GM03348 (cell line): ENCODE measurements at places on chromosomes 2 and 18.

- no peak for DNase-seq
These were observed 24.7 kb downstream of the IL1R2 start for GRCh38 chr2:102016399-102016955.

- DNase-seq: no peak
These were observed 22.4 kb downstream of the EMILIN2 start for GRCh38 chr18:2869207-2869606.

DNA sequence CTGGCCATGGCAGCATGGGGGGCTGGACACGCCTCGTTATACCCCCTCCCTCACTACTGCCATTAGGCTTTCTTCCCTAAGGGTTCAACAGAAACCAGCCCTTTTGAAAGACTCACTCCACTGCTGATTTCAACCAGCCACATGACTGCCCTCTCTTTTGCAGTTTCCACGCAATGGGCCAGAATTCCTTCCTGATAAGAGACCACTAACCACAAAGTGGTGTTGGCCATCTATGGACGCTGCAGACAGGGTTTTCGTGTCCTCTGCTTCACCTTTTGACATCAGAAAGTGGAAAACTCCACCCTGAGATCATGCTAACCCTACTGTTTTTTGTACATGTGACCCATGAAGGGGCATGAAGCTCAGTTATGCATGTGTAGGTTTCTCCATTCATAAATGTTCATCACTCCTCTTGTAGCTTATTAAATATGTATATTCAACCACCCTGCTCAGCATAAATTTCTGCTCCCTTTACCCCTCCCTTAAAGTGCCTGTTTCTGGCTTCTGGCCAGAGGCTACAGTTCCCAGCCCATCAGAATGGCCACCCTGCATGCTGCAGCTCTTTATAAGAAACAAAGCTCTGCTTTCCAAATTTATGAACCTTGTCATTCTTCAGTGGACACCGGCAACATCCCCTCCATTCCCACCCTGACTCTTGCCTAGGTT, 106.6 kb upstream of the MSH6 start:
- DNase-seq: no peak

- DNase-seq: no peak
These were observed 702.4 kb upstream of the RAB6C start for GRCh38 chr2:129276978-129277584.

DNA sequence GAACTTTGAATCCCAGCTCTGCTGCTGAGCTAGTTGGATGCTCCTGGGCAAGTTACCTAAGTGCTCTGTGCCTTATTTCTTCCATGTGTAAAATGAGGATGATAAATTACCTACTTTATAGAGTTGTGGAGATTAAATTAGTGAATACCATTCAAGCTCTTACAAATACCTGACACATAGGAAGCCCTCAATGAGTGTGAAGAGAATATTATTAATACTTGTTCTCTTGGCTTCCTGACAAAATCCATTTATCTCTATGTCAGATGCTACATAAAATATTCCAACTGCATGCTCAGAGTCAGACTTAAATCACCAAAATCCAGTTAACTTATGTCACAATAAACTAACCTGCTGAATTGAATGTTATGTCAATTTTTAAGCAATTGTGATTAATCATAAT, 42.9 kb upstream of the CCBE1 start:
- no peak for DNase-seq

DNA sequence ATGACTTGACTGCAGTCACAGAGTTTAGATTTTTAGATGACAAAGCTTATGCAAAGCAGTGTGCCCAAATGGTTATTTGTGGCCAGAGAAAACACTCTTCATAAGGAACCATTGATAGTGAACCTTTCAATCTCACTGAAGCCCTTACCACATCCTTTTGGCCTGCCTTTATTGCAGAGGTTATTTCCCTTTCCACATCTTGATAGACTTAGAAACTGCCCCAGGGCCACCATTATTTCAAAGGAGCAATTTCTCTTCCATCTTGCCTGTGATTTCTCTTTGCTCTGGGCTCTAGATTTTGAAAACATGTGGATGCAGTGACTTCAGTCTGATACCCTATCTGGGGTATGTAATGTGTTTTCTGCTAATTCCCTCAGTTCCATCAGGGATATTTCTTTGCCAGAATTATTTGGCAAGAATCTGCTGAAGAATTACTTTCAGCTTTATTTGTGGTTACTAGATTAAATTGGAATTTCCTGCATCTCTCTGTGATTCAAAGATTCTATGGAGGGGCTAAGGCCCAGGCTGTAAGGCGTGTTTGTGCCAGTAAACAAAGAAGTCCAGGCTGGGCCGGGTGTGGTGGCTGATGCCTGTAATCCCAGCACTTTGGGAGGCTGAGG, 51.0 kb downstream of the MOGAT1 start:
- DNase-seq: peak; percentile 74

- DNase-seq: no peak
These were observed 905.3 kb upstream of the VRK2 start for GRCh38 chr2:57141269-57141668.

DNA sequence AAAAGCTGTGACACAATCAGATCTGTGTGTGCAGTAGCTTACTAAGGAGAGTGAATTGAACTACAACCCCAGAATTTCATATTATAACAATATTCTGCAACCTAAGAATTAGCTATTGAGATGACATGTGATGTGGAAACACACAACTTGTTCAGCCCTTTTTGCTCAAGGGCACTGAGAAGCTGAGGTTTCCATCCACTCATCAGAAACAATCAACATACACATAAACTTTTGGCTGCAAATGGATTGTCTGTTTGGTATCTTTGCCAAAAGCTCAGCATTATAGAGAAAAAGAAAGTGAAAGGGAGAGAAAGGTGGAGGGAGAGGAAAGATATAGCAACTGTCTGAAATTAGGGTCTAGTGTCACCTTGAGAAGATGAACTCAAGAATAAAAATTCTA, 117.2 kb upstream of the KLF7 start:
- no peak for DNase-seq

DNA sequence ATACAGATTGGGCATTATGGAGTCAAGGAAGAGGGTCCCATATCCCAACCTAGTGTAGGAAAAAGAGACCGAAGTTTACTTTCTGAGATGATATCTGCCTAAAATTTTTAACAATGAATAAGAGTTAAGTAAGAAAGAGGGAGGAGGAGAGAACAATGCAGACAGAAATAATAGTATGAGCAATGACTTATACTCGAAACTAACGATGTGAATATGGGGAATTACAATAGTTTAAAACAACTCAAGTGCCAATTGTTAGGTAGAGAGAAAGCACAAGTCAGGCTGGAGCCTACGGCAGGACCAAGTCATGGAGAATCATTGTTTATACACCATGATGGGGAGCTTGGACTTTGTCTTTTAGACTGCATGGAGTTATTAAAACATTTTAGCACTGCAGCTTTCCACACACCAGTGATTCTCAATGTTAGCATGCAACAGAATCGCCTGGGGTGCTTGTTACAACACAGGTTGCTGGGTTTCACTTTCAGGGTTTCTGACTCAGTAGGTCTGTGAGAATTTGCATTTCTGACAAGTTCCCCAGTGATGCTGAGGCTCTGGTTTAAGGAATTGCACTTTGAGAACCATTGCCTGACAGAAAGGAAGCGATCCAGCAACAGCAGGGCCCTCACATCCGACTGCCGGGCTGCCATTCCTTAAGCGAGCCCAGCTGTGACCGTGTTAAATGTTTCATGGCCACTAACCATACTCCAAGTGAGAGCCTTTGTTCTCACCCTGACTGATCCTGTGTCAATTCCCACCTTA, 511.2 kb downstream of the DCDC2C start:
- DNase-seq: no peak

GRCh38 chr2:76599732-76600368, 889.1 kb upstream of the GCFC2 start:
- DNase-seq: peak; percentile 62

DNA sequence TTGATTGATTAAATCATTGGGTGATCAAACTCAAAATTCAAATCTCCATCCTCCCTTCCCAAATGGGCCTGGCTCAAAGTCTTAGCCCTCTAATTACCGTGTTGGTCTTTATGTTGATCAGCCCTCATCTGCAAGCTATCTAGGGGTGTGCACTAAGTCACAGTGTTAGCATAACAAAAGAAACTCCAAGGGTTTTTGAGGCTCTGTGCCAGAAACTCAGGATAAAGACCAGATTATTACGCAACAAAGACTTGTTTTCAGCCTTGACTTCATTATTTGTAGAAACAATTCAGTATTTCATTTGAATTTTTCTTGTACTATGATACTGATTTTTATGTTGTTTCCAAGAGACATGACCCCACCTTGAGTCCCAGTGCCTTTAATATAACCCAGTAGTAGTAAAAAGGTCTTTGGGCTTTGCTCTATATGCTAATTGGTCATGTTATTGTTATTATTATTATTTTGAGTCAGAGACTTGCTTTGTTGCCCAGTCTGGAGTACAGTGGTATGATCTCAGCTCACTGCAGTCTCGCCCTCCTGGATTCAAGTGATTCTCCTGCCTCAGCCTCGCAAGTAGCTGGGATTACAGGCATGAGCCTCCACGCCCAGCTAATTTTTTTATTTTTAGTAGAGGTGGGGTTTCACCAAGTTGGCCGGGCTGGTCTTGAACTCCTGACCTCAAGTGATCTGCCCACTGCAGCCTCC, 13.9 kb downstream of the PSMD14 start:
- DNase-seq: no peak

- DNase-seq: peak; percentile 48
These were observed 261.7 kb upstream of the SLC14A2 start for GRCh38 chr18:45353530-45353929.

- no peak for DNase-seq
These were observed 126.1 kb downstream of the GALNT1 start for GRCh38 chr18:35707674-35708073.

GRCh38 chr2:101828673-101829334, 131.3 kb downstream of the MAP4K4 start:
- DNase-seq: peak; percentile 34

DNA sequence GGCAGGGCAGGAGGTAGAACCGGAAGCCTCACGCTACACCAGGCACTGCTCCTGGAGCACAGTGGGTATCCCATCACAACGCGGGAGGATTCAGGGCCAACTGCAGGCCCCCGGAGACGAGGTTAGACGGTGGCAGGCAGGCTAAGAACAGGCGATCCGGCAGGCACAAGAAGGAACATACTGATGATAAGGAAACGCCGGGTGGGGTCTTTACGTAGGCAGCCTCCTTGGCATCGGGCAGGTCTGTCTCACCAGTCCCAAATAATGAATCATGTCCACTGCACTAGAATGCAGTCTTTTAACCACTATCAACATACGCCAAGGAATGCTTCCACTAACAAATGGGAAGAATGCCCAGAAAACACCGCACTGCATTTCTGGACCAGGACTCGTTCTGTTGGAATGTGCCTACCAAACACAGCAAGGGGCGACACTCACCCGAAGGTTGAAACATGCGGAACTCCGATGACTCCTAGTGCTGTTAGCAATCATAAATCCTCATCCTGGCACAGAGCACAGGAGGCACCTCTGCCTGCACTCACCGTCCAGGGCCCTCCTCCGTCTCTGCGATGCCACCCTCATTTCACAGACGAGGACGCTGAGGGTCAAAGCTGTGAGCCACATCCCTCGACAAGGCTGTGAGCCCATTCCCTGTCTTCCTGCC, 35.2 kb downstream of the ZNF516 start:
- DNase-seq: peak; percentile 92

DNA sequence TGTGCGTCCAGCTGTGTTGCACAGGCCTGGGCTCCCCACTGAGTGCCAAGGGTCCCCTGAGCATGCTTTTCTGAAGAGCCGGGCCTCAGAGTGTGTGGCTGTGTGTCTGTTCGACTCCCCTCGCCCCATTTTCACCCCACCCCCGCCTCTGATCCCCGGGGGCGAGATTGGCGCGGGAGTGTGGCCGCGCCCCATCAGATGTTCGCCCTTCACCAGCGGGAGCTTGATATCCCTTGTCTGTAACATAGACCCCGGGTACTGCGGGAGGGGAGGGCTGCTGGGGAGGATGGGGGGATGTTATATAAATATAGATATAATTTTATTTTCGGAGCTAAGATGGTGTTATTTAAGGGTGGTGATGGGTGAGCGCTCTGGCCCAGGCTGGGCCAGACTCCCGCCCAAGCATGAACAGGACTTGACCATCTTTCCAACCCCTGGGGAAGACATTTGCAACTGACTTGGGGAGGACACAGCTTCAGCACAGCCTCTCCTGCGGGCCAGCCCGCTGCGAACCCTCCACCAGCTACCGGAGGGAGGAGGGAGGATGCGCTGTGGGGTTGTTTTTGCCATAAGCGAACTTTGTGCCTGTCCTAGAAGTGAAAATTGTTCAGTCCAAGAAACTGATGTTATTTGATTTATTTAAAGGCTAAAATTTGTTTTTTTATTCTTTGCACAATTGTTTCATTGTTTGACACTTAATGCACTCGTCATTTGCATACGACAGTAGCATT, 1.5 kb downstream of the RHOB start:
- peak; percentile 45 for DNase-seq

- DNase-seq: peak; percentile 48
These were observed 95.4 kb downstream of the SOCS6 start for GRCh38 chr18:70384181-70384790.

DNA sequence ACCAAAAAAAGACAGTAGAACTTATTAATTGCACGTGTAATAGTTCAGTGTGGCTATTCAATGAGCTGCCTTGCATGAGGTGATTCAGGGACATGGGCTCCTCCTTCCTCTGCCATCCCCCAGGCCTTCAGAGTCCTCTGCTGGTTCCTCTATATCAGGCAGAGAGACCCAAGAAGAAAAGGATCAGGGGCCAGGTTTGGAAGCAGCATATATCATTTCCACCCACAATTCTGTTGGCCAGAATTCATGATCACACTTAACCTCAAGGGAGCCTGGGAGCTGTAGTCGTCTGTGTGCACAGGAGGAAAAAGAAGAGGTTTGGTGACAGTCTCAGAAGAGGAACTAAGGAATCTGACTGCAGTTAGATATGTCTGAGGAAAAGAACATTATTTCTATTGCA, 114.0 kb upstream of the GLS start:
- no peak for DNase-seq

DNA sequence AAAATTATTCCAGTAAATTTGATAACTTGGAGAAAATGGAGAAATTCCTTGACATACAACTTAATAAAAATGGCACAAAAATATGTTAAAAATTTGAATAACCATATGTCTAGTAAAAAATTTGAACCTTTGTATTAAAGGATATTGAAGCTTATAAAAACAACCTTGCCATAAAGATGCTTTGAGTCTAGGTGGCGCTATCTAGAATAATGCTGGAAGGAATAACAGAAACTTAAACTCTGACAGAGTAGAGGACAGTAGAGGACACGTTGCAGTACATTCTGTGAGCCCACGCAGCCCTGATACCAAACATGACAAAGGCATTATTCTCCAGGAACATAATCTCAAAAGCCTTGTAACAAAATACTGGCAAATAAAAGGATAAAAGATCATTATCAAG, 44.7 kb upstream of the ALKAL2 start:
- no peak for DNase-seq

- DNase-seq: no peak
These were observed 37.5 kb downstream of the CABLES1 start for GRCh38 chr18:23172591-23173380.

- DNase-seq: no peak
These were observed 39.9 kb downstream of the MAP3K2 start for GRCh38 chr2:127347734-127348392.

GRCh38 chr2:206635015-206635414, 7.3 kb upstream of the FAM237A start:
- no peak for DNase-seq
